SK-N-SH (cell line): ENCODE measurements at places on chromosomes 6 and 20.

DNA sequence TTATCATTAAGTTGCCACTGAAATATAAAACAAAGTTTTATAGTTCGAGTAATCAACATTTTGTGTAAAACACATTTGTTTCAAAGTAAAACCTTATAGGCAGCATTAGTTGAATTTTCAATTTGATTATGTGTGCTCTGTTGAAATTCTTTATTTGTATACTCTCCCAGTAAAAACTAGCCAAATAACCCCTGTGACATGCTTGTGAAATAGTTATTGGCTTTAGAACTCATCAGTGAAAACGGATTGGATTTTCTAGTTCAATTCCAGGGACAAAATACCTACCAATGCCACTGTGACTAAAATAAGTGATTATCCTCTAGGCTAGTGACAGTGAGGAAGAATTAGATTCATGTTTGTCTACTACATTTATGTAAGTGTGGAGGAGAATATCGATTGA is 212.9 kb downstream of the TMEM200A start:
- DNase-seq: no peak

DNA sequence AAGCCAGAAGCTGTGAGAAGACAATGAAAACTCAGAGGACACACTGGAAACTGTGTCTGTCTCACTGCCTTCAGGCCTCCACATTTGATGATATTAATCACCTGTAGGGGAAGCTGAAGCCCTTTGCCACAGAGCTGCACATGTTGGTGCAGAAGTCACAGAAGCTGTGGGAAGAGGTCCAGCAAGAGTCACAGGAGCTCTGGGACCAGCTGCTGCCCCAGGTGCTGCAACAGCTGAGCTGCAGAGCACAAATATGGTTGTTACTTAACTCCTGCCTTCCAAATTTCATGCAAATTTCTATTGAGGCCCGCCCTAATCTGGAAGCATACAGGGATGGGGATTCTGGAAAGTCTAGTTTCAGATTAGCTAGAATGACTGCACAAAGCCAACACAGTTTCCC is 169.3 kb downstream of the OGFRL1 start:
- no peak for DNase-seq

DNA sequence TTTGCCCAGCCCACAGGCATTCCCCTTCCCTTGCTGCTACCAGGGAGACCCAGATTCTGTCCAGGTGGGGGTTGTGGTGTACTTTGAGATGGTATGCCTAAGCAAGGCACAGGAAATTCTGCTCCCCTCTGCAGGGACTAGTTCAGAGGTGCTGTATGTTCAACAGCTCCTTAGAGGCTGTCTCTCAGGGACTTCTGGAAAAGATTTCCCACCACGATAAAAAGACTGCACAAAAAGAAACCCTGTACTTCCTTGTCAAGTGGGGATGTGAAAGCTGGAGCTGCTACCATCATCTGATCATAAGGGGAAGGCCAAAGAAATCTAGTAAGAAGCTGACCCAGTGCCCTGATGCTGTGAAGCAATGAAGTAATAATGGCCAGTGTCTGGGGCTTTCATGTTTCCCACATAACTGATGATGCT is 51.5 kb upstream of the SMIM29 start:
- DNase-seq: no peak

GRCh38 chr20:22348010-22348409 is 236.4 kb downstream of the FOXA2 start:
- DNase-seq: no peak

- DNase-seq: no peak
These were observed 24.1 kb upstream of the SRF start for GRCh38 chr6:43146709-43147688.

DNA sequence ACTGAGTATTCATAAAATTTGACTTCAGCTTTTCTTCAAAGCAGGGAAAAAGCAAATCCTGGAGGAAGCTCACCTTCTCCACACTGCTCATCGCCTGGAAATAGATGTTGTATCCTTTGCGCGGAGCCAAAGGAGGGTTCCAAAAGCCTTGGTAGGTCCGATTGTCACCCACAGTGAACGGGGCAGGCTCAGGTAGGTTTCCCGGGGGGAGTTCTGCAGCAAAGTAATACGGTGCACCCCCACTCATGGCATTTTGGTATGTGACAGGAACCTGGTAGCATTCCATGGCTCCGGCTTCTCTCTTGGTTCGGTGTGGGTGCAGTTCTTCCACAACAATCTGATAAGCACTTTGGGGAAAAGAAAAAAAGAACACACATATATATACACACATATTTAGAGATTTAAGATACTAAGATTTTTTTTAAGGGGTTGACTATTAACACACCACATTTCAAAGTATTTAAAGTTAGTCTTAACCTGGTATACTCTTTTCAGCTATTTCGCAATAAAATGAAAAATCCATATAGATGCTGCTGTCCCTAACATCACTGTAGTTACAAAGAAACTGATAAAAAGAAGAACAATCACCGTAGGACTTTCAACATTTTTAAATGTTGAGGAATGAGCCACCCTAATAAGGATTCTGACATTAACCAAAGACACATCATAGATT is 166.7 kb upstream of the THEMIS start:
- DNase-seq: no peak

GRCh38 chr20:25058051-25058846 is at the start of gene ACSS1:
Gene ACSS1 (minus strand): TSS chr20:25058139. CDS start chr20:25058102, 37 bp downstream.
- peak; percentile 63 for DNase-seq

DNA sequence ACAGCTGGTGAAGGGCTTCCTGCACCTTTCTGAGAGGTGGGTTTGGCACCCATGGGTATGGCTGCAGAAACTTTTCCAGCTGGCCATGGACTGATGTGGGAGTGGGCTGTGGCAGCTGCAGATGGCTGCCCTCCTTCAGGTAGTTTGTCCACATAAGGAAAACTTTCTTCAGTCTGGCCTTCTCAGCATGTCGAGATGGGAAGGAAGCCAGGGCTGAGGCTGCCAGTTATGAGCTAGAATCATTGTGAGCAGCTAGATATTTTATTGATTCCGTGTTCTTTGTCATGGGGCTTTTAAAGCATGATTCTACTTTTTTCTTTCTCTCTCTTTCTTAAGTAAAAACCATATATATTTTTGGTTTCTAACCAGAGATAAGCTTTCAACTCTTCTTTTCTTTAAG is 16.6 kb downstream of the NKX2-4 start:
- no peak for DNase-seq

- no peak for DNase-seq
These were observed 156.3 kb downstream of the FNDC1 start for GRCh38 chr6:159325476-159325875.

DNA sequence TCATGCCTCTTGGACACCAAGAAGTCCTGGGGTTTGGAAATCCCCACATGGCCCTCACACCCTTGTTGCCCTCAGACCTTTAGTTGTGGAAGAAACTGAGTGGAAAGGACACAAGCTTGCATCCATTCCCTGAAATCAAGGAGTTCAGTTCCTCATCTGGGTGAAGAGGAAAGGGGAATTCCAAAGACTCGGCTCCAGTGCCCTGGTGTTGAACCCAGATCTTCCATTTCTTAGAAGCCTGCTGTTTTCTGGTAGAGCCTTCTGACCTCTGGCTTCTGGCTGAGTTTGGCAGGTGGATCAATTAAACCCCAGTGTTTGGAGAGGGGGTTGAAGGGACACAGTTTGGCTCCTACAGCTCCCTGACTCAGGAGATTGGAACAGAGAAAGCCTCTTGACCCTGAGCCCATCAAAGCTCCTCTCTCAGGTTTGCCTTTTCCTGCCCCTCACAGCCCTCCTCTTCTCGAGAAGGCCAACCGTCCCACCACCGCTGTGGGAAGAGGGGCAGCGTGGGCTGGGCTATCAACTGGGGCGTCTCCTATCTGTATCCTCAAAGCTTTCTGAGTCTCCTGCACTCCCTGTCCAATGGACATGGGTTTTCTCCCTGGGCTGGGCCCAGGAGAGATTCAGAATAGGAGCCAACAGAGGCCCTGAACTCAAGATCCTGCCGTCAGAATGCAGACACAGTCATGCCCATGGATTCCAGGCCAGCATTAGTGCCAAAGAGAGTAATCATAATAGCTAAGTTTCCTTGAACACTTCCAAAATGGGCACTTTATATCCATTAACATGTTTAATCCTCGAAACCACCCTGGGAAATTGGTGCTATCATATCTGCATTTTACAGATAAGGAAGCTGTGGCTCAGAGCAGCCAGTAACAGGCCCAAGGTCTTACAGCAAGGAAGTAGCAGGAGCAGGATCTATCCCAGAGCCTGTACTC is 146.2 kb downstream of the VEGFA start:
- no peak for DNase-seq

- no peak for DNase-seq
These were observed 88.1 kb downstream of the SNAP25 start for GRCh38 chr20:10306440-10307358.
